ENCODE measurements at places on chromosomes 2 and 18.

DNA sequence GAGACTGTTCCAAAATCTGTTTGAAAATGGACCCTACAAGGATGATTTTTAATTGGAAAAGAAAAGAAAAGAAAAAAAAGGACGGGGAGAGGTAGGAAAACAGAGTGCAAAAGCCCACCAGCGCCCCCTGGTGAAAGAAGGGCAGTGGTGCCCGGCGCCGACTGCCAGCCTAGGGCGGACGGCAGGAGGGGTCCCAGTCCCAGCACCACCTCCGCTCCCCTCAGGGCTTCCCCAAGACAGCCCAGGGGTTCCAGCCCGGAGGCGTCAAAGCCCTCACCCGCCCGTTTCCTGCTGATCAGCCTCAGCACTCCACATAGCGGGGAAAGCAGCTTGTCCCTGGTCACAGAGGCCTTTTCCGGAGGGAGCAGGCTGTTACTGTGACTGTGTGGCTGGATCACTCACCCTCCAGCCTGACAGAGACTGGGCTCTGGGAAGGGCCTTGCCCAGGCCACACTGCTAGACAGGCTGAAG is 213.9 kb downstream of the TFCP2L1 start:
- no peaks in the 10 kb centered on the region for H3K36me3 ChIP-seq
- H3K27ac ChIP-seq: no peak overlapping the region
- peaks cover 25% of the 10 kb centered on the region for H3K27me3 ChIP-seq
- peaks cover 27% of the 10 kb centered on the region for H3K4me1 ChIP-seq

- peak overlapping the region; percentile 9 for H3K4me3 ChIP-seq
- H3K36me3 ChIP-seq: no peaks in the 10 kb centered on the region
- peak overlapping the region; percentile 54 for H3K27ac ChIP-seq
- H3K27me3 ChIP-seq: no peaks in the 10 kb centered on the region
- no peak for ATAC-seq
These were observed 67.5 kb downstream of the ZEB2 start for GRCh38 chr2:144452169-144452988.

- peak overlapping the region; percentile 95 for H3K27ac ChIP-seq
- H3K27me3 ChIP-seq: no peaks in the 10 kb centered on the region
- H3K4me1 ChIP-seq: peaks cover 18% of the 10 kb centered on the region
- H3K4me3 ChIP-seq: peak overlapping the region; percentile 4
These were observed 10.2 kb downstream of the NFATC1 start for GRCh38 chr18:79405781-79406575.

DNA sequence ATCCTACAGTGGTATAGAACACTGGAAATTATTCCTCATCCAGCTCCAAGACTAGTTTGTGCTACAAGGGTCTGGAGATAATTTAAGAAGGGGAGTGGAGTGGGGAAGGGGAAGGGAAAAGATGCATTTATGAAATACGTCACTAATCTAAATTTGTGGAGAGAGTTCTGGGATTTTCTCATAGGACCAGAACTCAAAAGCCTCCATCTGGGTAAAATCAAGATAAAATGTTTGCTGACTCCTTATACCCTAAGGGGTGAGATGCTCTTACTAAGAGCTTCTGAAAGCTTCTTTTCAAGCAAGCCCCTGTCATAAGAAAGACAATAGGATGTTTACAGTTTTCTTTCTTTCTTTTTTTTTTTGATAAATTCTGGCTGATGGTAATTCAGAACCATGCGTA is 88.5 kb upstream of the RBMS1 start:
- H3K4me3 ChIP-seq: no peak overlapping the region
- peaks cover 39% of the 10 kb centered on the region for H3K4me1 ChIP-seq
- H3K27ac ChIP-seq: peak overlapping the region; percentile 89
- H3K36me3 ChIP-seq: no peaks in the 10 kb centered on the region
- no peak for ATAC-seq
- no peaks in the 10 kb centered on the region for H3K27me3 ChIP-seq

DNA sequence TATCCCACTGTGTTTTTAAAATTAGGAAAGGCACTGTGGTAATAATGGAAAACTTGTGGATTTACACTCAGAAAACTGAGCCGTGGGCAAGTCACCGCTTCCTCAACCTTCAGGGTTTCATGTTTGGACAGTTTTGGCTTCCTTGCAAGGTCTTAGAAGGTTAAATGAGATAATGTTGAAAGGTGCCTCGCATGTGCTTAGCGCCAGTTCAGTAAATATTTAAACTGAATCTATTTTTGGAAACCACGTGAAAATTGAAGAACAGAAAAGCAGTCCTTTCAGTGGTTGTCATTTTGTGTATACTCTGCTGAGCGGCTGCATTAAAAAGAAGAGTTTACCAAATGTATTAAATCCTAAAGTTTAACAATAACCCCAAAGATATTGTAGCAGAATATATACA is 15.2 kb upstream of the AGAP1 start:
- no peaks in the 10 kb centered on the region for H3K4me1 ChIP-seq
- no peaks in the 10 kb centered on the region for H3K27me3 ChIP-seq
- H3K36me3 ChIP-seq: no peaks in the 10 kb centered on the region
- ATAC-seq: no peak
- H3K27ac ChIP-seq: no peak overlapping the region

DNA sequence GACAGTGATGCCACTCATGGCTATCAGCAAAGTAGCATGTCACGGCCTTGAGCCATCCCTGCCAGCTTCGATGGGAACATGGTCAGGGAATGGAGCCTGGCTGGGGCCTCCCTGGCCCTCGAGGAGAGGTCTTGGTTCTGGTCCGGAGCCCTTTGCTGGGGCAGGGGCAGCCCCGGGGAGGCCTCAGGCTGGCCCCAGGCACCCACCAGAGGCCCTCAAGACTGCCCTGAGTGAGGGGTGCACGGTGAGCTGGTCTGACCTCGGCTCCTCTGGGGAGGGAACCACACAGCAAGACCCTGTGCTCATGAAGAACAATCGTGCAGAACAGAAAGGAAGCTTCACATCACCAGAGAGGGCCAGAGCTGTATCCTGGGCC is 75.2 kb upstream of the OTOS start:
- H3K27me3 ChIP-seq: peaks cover 52% of the 10 kb centered on the region
- no peak for ATAC-seq
- H3K4me3 ChIP-seq: no peak overlapping the region
- H3K36me3 ChIP-seq: no peaks in the 10 kb centered on the region
- H3K4me1 ChIP-seq: no peaks in the 10 kb centered on the region
- no peak overlapping the region for H3K27ac ChIP-seq

DNA sequence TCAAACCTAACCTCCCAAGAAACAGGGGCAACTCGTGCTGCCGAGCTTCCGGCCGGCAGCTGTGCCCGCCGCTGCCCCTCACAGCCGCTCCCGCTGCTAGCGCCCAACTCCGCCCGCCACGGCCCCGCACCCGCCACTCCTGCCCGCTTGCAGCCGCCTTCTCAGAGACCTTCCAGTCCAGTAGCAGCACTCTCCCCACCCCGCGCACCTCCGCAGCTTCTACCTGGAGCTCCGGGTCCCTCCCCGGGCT is 722 bp upstream of the C2orf15 start:
- H3K4me1 ChIP-seq: no peaks in the 10 kb centered on the region
- ATAC-seq: peak; percentile 72
- peak overlapping the region; percentile 96 for H3K4me3 ChIP-seq
- peak overlapping the region; percentile 89 for H3K27ac ChIP-seq

- no peak overlapping the region for H3K4me3 ChIP-seq
These were observed 137.6 kb downstream of the COPS8 start for GRCh38 chr2:237223201-237223861.

DNA sequence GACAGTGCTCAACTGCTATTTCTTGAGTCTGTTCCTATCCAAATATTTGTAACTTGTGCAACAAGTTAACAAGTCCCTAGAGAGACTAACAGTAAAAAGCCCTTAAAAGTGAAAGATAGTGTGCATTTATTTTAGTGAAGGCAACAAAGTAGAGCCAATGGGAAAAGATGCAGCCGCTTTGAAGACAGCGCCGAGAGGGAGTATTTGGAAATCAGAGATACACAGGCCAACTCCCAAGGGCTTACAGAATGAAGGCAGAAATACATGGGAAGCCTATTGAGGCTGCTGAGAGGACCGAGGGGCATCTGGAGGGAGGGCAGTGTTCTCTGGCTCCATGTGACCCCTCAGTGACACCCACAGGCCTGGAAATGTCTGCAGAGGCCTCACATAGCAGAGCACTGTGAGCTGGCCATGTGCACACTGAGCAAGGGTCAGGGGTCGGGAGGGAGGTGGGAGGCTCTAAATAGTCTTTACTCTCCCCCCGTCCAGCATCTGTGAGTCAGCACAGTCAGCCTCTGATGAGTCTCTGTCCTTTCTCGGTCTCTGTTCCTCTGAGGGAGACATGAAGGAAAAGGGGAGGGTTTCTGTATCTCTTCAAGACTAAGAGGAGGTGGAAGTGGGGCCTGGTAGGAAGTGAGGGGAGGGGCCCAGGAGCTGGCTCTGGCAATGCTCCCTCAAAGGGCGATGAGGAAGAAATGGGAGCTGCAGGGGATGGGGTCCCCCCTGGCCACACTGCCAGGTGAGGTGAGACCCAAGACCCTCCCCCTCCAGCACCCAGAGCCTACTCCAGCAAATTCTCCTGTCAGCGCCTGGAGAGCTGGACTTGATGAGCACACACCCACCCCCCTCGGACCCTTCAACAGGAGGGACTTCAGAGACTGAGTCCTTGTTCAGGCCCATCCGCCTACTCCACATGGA is 133.6 kb downstream of the SP3 start:
- H3K36me3 ChIP-seq: no peaks in the 10 kb centered on the region
- H3K4me3 ChIP-seq: no peak overlapping the region
- peaks cover 7% of the 10 kb centered on the region for H3K27me3 ChIP-seq
- ATAC-seq: peak; percentile 76

GRCh38 chr18:45481821-45482220 is 133.5 kb upstream of the SLC14A2 start:
- no peaks in the 10 kb centered on the region for H3K36me3 ChIP-seq
- H3K27ac ChIP-seq: no peak overlapping the region
- no peak for ATAC-seq
- H3K4me3 ChIP-seq: no peak overlapping the region
- no peaks in the 10 kb centered on the region for H3K27me3 ChIP-seq

DNA sequence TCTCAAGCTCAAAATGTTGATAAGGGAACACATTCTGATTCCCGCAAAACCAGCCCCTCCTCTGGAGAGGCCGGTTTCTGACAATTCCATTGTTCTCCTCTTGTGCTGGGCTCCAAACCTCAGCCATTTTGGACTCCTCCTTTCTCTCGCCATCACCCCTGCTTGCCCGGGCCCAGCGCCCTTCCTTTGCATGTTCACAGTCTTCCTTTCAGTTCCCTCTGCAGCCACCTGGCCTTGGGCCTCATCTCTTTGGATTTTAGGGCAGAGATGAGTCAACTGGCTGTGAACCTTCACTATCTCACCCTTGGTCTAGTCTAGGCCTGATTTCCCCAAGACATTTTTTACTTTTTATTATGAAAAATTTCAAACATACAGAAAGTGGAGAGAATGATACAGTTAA is 155.9 kb upstream of the MAP3K20 start:
- no peaks in the 10 kb centered on the region for H3K36me3 ChIP-seq
- no peak overlapping the region for H3K4me3 ChIP-seq
- no peak overlapping the region for H3K27ac ChIP-seq
- no peaks in the 10 kb centered on the region for H3K27me3 ChIP-seq
- H3K4me1 ChIP-seq: no peaks in the 10 kb centered on the region

- no peaks in the 10 kb centered on the region for H3K27me3 ChIP-seq
- H3K4me3 ChIP-seq: no peak overlapping the region
- H3K36me3 ChIP-seq: no peaks in the 10 kb centered on the region
- H3K4me1 ChIP-seq: peaks cover 6% of the 10 kb centered on the region
- no peak for ATAC-seq
These were observed 8.4 kb downstream of the APOB start for GRCh38 chr2:21035282-21035973.

DNA sequence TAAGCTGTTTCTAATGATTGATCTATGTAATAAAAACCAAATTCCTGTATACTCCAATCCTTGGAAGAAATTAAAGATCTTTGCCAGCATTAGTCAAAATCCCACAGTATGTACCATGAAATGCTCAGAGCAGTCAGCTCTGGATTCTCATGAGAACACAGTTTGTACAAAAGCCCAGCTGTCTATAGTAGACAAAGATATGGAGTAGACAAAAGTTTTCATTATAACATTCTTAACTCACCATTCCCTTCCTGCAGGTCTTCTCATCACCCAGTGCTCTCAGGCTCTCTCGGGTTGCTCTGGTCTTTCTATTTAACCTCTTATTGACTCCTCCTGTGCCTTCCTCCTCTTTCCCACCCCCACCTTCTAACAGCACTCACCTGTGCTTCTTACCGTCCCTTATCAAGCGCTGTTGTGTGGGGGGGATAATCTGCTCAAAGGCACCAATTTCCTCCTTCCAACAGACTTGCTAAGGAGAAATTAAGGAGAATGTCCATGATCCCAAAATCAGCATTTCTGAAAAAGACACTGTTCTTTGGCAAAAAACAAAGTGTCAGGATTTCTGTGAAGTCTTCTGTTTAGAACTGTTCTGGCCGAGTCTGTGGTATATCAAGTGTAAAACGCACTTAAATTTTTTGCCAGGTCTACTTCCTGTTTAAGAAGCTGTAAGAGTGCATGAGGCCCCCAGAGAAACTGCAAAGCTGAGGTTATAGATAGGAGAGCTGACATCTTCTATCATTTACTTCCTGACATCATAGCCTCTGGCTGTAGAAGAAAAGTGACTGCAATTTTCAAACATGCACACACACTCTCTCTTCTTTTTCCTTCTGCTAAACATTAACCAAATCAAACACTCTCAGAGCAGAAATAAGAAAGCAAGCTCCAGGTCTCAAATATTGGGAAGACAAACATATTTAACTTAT is 144.1 kb downstream of the EVA1A start:
- no peak for ATAC-seq
- H3K4me3 ChIP-seq: no peak overlapping the region
- no peaks in the 10 kb centered on the region for H3K36me3 ChIP-seq
- H3K27me3 ChIP-seq: peaks cover 5% of the 10 kb centered on the region
- H3K27ac ChIP-seq: no peak overlapping the region

- no peaks in the 10 kb centered on the region for H3K36me3 ChIP-seq
- no peaks in the 10 kb centered on the region for H3K4me1 ChIP-seq
- ATAC-seq: no peak
These were observed 779.2 kb downstream of the CNTNAP5 start for GRCh38 chr2:124804014-124804940.

- H3K4me1 ChIP-seq: no peaks in the 10 kb centered on the region
- peaks cover 5% of the 10 kb centered on the region for H3K27me3 ChIP-seq
- no peak overlapping the region for H3K4me3 ChIP-seq
- no peak for ATAC-seq
- no peaks in the 10 kb centered on the region for H3K36me3 ChIP-seq
These were observed 180.9 kb upstream of the HS6ST1 start for GRCh38 chr2:128499367-128500137.
